Suppressor macrophage (primary cell): ENCODE measurements at places on chromosomes 16 and 17.

GRCh38 chr17:31310260-31310659 is 3.6 kb downstream of the EVI2B start:
- DNase-seq, result no peak

- DNase-seq, result peak; percentile 10
These were observed 211.4 kb downstream of the NTN1 start for GRCh38 chr17:9232591-9233270.

DNA sequence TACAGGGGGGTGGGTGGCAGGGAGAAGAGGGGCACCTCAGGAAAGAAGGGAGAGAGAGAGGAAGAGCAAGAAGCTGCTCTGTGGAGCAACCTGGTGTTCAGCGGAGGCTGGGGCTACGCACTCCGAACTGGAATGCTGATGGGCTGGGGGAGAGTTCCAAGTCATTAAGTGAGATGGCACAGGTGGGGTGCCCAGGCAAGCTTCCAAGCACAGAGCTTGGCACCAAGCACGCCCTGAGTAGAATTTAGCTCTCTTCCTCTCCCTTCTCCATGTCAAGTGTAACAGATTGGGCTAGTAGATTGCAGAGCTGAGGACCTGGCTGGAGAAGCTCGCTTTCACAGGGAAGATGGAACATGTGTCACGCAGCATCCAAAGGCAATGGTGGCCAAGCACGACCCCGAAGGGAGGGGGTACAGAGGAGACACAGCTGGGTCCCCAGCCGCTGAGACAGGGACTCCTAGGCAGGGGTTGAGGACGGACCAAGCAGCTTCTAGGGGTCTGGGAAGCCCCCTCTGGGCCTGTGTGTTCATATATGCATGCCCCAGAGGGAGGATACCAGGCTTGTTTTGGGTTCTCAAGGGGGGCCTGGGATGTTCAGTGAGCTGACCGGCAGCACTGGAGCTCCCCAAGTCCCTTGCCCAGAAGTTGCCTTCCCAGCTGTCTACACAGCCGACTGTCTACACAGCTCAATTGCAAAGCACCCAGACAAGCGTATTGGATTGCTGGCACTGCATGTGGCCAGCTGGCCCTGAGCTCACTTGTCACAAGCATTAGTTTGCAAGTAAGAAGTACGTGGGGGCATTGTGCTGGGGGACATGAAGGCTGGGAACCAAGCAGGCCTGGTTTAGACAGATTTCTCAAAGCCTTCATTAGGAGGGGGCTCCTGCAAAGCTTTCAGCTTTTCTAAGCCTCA is 247.8 kb downstream of the ENGASE start:
- DNase-seq, result no peak

- DNase-seq, result peak; percentile 52
These were observed 52.5 kb upstream of the MTSS2 start for GRCh38 chr16:70738083-70738977.

DNA sequence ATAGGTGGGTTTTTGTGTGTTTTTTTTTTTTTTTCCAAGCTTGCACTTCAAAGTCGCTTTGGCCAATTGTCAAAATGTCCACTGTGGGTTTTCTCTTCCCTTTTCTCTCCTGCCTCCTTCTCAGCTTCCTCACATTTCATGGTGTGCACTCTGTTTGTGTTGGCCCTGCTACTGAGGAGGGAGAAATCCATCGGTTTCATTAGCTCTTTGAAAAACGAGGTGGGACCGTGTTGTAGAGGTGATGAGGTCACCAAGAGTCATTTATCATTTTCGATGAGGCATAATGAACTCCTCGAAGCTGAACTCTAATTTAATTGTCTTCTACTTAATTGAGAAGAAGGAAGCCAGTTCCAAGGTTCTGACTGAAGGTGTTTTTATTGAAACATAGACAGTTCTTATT is 174.4 kb upstream of the TOX3 start:
- DNase-seq, result no peak

DNA sequence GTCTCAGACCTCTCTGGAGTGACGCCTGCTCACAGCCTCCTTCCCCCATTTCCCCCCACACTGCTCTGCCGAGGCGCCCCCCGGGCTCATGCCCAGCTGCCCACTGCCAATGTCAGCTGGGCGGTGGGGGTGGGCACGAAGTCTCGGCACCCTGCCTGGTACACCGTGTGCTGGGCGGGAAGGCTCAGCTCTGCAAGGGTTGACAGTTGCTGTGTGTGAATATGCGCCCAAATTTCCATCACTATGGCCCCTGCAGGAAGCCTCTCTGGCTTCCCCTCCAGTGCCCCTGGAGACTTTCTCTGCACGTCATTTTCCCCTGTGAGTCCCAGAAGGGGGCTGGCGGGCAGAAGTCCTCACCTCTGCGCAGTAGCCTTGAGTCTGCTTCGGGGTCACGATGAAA is 11.6 kb upstream of the CAMKK1 start:
- DNase-seq, result no peak

DNA sequence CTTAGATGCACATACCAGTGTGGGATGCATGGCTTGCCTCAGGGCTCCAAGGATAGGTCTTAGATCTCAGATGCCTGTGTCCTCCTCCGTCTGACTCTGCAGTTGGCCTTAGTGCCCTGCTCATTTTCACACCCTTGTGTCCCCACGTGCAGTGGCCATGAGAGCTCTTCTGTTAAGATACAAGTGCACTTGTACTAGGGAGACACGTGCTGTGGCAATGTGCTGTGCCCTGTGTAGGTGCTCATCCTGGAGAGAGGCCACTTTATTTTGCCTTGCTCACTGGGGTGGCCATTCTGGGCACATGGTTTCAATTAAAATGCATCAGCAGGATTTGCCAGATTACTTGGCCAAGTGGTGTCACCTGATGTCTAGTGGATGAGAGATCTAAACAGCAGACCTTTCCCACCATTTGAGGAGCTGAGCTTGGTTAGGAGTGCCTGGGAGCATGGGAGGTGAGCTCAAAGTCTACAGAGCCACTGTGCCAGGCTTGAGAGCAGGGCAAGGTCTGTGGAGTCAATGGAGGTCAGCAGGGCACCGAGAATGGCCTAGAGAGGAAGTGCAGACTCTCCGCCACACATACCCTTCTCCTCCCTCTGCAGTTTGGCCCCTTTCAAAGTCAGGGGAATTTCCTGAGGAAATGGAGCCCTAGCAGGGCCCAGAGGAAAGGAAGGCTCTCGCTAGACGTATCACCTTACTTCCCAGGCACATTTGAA is 25.2 kb upstream of the SMPD3 start:
- DNase-seq, result peak; percentile 67

- DNase-seq, result no peak
These were observed 42.9 kb downstream of the SHISA9 start for GRCh38 chr16:12944300-12944699.

- no peak for DNase-seq
These were observed 62.4 kb downstream of the PECAM1 start for GRCh38 chr17:64328036-64328858.

DNA sequence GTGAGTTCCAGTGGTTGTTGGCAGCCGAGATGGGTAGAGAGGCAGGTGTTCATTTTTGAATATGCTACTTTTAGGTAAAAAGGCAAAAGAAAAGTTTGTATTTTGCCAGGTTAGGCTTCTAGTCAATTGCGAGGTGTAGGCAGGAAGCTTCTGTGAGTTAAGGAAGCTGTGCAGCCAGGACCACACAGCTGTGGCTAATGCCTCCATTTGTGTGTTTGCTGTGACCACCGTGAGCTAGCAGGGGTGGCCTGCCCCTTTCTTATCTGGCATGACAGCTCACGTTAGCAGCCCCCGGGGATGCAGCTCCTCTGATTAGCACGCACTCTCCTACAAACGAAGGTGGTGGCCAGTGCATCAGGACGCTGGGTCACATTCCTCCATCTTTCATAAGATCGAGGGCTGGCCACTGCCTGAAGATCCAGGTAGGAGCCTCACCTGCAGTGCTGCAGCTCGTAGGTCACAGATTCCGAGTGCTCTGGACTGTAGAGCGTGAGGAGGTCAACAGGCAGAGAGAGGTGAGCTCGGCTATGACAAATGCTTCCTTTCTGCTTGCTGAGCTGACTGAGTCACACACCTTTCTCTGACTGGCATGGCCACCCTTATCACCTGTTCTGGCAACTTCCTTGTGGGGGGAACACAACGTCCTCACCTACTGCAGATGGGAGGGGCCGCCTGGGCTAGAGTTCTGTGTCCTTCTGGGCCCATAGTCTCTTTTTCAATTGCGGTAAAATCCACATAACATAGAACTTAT is 244.4 kb downstream of the HS3ST3B1 start:
- no peak for DNase-seq

- DNase-seq, result no peak
These were observed 30.3 kb downstream of the B4GALNT2 start for GRCh38 chr17:49162866-49163265.

DNA sequence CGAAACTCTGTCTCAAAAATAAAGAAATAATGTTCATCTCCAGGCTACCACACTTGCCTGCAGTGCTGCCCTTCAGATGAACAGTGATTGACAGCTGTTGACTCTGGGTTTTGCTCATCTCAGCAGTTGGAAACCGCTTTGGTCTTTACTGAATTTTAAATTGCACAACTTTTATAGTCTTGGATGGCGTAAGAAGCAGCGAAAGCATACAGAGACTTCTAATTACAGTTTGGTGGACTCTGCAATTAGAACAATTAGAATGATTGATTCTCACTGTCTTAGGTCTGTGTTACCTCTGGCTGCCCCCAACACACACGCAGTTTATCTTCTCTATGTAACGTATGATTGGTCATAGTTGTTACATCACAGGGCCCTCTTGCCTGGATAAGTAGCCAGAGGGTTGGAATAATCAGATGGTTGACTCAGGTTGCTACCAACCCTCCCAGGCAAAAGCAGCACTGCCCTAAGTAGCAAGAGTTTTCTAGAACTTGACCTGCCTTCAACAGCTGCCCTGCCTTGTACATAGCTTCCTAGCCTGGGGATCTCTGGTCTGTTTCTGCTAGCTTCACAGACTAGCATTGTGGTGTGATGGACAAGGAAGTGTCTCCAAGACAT is 1.9 kb upstream of the NAT9 start:
- DNase-seq, result peak; percentile 61

GRCh38 chr17:33137426-33137825 is 145.8 kb downstream of the SPACA3 start:
- no peak for DNase-seq

DNA sequence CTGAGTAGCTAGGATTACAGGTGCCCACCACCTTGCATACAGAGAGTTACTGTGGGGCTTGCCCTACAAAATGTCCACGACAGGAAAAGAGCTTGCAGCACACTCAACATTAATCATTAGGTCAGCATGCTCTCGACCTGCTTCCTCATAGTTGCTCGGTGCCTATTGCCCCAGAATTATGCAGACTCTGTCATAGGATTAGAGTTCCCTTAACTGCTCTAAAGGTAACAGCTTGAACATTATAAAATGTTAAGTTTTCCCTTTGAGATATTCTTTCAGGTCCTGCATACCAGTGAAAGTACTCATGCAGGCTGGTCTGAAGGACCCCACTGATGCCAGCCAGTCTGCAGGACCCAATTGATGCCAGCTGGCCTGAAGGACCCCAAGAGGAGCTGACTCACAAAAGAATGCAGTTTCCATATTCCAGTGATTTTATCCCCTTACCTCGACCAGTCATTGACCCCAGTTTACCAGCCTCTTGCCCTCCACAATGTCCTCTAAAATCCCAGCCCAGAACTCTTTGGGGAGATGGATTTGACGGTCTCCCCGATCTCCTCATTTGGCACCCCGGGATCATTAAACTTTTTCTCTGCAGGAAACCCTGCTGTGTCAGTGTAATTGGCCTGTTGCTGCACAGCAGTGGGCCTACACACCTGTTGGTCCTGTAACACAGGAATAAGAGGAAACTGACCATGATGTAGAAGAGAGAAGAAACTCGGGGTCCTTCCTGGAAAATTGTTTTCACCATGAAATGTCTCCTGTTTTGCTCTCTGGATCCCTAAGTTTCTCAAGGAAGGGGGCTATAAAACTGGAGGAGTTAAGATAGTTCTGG is 10.6 kb downstream of the ICAM2 start:
- DNase-seq, result peak; percentile 61

GRCh38 chr17:2023692-2024571 is 1.2 kb downstream of the RTN4RL1 start:
- DNase-seq, result peak; percentile 75

DNA sequence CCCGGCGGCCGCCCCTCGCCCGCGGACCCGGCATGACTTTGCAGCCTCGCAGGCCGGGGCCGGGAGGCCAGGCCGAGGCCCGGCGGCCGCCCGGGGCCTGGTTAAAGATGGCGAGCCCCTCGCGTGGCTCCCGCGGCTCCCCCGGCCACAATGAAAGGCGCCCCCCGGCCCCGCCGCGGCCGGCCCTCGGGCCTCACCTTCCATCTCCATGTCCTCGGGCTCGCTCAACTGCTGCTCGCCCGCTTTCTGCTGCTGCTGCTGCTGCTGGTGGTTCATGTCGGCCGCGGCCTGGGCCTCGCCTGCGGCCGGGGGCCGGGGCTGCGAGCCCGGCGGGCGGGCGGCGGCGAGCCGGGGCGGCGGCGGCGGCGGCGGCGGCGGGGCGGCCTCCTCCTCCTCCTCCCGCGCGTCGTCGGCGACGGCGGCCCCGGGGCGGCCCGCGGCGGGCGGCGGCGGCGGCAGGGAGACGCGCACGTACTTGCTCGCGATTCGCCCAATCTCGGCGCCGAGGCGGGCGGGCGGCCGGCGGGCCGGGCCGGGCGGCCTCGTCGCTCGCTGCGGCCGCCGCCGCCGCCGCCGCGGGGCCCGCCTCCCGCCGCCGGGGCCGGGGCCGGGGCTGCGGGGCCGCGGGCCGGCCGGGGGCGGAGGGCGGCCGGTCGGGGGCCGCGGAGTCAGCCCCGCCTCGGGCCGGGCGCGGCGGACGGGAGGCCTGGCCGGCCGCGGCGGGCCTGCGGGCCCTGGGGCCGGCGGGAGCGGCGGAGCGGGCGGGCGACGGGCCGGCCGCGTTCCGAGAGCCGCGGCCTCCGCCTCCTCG is 491 bp downstream of the USP7 start:
- DNase-seq, result peak; percentile 76

- DNase-seq, result peak; percentile 90
These were observed 437.2 kb downstream of the HS3ST3B1 start for GRCh38 chr17:14737984-14738651.

DNA sequence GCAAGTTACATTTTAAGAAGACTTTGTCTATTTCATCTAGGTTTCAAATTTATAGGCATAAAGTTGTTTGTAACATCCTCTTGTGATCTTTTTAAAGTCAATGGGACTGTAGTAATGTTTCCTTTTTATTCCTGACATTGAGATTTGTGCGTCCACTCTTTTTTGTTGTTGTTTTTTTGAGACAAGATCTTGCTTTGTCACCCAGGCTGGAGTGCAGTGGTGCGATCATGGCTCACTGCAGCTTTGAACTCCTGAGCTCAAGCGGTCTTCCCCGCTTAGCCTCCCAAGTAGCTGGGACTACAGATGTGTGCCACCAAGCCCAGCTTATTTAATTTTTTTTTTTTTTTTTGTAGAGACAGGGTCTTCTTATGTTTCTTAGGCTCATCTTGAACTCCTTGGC is 29.9 kb downstream of the RPTOR start:
- DNase-seq, result no peak

GRCh38 chr17:27562777-27563455 is 68.1 kb upstream of the LGALS9 start:
- no peak for DNase-seq

- DNase-seq, result no peak
These were observed 17.8 kb downstream of the MPHOSPH6 start for GRCh38 chr16:82152196-82152595.

GRCh38 chr17:55484575-55484974 is 26.7 kb downstream of the SMIM36 start:
- DNase-seq, result no peak
